Upper lobe of left lung (tissue), 6 donors: ENCODE measurements at places on chromosomes 2 and 18.

DNA sequence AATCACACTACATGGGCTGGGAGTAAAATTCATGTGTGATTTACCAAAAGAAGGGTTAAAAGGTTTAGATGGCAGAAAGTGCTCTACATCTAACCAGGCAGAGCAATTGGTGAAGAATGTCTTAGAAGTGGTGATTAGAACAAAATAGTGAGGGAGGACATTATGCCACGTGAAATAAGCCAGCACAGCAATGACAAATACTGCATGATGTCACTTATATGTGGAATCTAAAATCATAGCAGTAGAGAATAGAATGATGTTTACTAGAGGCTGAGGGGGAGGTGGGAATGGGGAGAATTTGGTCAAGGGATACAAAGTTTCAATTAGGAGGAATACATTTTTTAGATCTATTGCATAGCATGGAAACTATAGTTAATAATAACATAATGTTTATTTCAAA, 253.3 kb downstream of the KCNS3 start:
- no peak for DNase-seq

- DNase-seq = no peak
Measured at GRCh38 chr2:65156041-65156440, 26.1 kb upstream of the RAB1A start.

GRCh38 chr2:226030369-226030768, 630.9 kb downstream of the NYAP2 start:
- DNase-seq = no peak

DNA sequence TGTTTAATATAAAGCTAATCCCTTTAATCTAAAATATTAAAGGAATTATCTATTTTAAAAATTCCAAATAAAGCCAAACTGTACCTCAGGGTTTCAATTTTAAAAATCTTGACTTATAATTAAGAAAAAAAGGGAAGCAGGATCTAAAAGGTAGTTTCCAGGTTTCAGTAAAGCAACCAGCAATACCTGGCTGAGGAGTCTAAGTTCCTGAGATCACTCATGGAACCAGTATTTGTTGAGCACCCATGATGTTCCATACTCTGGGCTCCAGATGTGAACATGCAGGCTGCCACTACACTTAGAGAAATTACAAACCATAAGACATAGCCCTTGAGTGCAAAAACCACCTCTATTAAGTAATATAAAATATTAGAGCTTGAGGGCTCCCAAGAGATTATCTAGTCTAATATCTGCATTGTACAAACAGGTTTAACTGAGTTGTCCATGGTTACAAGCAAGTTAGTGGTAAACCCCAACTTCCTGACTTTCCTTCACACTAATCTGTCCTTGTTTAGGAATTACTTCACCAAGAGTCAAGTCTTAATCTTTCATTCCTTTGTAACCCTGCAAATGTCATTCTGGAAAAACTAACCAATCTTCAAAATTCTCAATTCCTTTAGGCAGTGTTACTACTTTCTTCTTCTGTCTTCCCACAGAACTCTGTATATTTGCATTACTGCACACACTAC, 49.2 kb downstream of the CLASP1 start:
- DNase-seq = no peak

DNA sequence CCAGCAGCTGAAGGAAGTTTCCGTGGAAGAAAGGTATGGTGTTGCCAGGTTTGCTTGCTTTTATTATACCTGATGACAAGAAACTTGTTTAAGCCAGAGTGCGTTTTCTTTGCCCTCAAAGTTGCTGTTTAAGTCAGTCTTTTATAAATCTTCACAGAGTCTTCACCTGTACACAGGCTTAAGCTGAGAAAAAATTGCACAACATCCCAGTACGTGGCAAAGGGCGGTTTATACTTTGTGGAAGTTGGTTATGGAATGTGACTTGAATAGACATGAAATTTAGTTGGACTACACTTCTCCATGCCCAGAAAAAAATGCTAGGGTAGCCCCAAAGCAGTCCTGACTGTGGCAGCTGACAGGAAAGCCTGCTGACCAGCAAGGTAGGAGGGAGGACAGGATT, 121.5 kb downstream of the RTN4 start:
- no peak for DNase-seq
